ENCODE measurements at places on chromosomes 11 and 22. TPM values are rescaled to one million over a fixed set of nuclear protein-coding genes. Genes with fewer than 3 reads are reported as not detected.

Gene MEI1
- 2.9 TPM for total RNA-seq

Gene SLC16A8
- total RNA-seq: 1.7 TPM

Gene SLC22A9
- total RNA-seq: not detected

Gene RGL4
- total RNA-seq: 1.2 TPM

Gene TNNT3
- 35.6 TPM for total RNA-seq

- DNase-seq: no peak
Measured at GRCh38 chr11:36008584-36008983, 64.7 kb downstream of the LDLRAD3 start.

DNA sequence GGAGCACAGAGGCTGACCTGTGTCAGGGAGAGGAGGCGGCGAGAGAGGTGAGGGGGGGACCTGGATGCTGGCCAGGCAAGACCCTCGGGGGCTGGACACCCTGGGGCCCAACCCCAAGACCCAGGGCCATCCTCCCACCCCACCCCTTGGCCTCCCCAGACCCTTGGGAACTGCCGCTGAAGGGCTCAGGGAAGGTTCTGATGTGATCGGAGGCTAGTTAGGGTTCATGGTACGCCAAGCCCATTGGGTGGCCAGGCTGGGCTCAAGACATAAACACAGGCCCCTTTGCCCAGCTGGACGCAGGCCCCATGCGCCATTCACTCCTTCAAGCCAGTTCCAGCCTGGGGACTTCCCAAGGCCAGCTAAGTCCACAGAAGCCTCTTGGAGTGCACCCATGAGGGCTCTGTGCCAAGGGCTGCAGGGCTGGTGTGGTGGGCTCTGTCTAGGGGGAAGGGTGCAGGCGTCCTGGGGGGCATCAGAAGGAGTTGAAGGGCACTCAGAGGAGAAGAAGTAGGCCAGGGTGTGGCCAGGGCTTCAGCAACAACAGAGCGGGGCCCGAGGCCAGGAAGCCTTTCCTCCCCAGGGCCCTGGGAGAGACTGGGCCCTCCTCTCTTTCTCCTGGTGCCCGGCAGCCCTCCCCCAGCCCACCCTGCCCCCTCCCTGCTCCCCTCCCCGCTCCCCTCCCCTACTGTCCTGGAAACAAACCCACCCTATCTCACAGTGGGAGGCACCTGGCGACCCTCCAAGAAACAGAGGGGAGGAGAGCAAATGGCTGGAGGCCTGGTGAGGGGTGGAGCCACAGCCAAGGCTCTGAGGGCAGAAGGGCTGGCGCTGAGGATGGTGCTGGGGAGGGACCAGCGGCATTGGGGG, 12.9 kb downstream of the TSPAN32 start:
- peak; percentile 96 for DNase-seq

DNA sequence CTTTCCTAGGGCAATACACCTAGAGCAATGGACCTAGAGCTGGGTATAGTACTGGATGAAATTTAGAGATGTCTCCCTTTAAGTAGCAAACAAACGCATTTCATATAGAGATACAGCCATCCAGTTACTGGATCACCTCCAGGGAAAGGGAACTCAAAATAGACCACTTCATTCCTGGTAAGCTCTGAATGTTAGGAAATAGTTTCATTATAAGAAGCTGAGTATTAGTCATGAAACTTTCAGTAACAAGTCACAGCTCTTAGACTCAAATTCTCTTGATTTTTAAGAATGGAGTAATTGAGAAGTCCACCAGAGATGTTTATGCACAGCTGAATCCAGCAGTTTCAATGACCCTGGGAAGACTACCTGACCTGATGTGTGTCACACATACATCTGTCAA, 221.9 kb downstream of the FAM76B start:
- no peak for DNase-seq

DNA sequence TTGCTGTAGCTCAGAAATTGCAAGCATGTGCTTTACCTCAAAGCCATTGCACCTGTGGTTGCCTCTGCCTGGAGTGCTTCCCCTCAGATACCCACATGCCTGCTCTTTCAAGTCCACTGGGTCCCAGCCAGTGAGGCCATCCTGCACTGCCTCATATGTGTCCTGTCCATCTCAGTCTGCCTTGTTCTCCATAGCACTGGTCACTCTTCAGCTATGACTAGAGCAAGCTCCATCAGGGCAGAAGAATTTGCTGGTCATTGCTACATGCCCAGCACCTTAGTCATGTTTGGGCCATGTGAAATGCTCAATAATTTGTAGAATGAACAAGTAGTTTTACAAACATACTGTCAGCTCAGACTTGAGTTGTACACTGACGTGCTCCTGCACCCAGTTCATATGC, 64.4 kb upstream of the HORMAD2 start:
- no peak for DNase-seq

GRCh38 chr11:115659061-115659963, 155.1 kb upstream of the CADM1 start:
- no peak for DNase-seq

- DNase-seq: no peak
Measured at GRCh38 chr11:81579339-81579738, 1154.3 kb downstream of the FAM181B start.

DNA sequence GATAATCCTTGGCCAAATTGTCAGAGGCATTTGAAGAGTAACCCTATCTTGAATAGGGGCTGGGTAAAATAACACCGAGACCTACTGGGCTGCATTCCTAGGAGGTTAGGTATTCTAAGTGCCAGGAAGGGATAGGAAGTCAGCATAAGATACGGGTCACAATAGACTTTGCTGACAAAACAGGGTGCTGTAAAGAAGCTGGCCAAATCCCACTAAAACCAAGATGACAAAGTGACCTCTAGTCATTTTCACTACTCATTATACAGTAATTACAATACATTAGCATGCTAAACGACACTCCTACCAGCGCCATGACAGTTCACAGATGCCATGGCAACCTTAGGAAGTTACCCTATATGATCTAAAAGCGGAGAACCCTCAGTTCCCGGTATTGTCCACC, 964 bp upstream of the REXO2 start:
- DNase-seq: no peak

DNA sequence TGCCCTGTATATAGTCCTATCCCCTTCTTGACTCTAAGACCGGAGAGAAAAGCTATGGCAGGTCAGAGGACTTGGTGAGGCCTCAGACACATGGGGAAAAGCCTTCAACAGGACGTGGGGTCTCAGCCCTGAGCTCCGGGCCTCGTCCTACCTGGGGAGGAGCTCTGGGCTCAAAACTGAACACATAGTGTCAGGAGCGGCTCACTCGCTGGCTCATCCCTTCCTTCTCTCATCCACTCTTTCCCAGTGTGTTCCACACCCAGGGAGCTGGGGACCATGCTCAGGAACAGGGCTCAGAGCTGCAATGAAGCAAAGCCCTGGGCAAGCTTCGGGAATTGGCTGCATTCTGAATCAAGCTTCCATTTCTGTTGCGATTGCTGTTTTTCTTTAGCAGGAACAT, 14.5 kb downstream of the ADAMTS15 start:
- DNase-seq: no peak

GRCh38 chr11:57131080-57131790, 50.5 kb upstream of the LRRC55 start:
- DNase-seq: peak; percentile 59

- DNase-seq: no peak
Measured at GRCh38 chr22:43479301-43479950, 67.6 kb downstream of the MPPED1 start.

All from sciatic nerve (tissue), 2 donors.